Fibroblast of lung (primary cell): ENCODE measurements at places on chromosomes 16 and 17.

DNA sequence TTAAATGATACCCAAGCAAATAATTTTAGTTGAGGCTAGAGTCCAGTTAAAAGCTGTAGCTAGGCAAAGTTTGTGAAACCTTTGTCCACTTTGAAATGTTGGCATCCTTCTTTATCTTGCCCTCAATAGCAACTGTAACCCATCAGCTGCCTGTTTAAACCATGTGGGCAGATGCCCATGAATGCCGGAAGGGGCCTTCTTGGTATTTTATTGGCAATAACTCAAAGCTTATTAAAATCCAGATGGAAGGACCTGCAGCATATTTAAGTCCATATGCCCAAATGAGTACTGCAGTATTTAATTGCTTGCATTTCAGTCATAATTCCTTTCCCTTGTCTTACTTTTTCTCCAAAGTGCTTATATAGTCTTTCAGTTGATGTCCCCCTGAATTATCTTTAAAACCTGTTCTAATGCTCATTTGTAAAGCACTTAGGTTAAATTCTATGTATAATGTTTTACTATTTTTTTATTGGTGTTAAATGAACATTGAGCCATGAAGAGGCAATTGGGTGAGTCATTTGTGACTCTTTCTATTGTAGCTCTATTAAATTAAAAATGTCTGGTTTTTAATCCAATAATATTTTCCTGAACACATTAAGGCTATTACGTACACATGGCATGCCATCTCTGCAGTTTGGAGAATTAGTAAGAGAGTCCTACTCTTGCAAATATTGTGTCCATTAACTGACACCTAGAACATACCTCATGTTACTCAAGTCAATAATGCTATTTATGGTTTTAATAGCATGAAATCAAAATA, 225.3 kb downstream of the KCNJ2 start:
- DNase-seq = no peak

DNA sequence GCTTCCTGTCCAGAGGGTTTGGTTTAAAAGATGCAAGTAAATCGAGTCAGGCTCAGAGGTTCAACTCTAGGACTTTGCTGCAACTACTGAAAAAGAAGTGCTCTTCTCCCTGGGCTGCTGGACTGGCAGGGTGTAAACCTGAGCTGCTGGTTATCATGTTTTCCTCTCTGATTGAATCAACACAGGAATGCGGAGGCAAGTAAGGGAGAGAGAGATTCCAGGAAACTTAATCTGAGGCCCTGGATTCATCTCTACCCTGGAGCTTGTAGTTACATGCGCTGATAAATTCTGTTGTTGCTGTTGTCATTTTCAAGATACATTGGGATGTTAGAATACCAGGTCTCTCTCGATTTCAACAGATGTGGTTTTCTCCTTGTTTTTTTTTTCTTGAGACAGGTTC, 8.2 kb upstream of the HS3ST3A1 start:
- no peak for DNase-seq

DNA sequence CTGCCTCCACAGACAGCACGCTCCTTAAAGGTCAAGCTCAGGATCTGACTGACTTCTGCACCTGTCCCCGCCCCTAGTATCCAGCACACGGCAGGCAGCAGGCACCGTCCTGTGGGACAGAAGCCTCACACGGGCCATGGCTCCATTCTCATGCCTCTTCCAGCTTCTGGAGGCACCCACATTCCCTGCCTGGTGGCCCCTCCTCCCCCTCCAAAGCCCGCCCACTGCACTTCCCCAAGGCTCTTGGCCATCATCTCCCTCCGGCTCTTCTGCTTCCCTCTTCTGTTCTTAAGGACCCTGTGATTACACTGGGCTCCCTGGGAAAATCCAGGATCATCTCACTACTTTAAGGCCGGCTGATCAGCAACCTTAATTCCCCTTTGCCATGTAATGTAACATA, 3.5 kb downstream of the CANT1 start:
- no peak for DNase-seq

DNA sequence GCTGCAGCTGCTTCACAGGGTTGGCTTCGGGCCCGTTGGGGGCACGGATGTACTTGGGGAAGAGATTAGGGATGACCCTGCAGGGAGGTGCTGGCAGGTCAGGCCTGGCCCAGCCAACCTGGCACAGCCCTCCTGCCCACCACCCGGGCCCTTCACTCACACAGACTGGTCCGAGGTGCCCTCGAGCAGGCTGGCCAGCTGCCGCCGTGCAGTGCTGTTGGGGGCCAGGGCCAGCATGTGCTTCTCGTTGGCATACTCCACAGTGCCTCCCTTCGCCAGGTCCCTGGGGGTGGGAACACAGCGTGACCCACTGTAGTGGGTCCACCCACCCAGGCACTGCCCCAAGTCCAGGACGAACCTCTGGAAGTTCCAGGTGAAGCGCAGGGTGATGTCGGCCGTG, 9.9 kb downstream of the CTU2 start:
- DNase-seq = no peak

DNA sequence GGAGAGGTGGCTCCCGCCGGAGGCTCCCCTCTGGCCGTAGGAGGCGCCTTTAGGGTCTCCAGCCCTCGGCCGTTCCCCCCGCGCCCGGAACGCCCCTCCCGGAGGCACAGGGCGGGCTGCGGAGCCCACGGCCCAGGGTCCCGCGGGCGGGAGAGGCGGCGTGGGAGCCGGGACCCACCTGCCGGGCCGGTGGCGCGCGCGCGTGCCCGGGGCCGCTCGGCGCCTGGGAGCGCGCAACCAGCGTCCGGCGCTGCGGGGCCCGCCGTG, at the start of gene MIF4GD:
Gene MIF4GD (minus strand): TSS at position 266 of the 267 bp plus-strand sequence. CDS start 1,036 bp downstream, outside the sequence.
- DNase-seq = no peak

- DNase-seq = no peak
Observed at GRCh38 chr16:68370581-68371275, 59.9 kb downstream of the PRMT7 start.

- DNase-seq = no peak
Observed at GRCh38 chr16:87056551-87056950, 260.6 kb downstream of the C16orf95 start.

- DNase-seq = no peak
Observed at GRCh38 chr17:39808409-39808997, 55.6 kb downstream of the IKZF3 start.

- no peak for DNase-seq
Observed at GRCh38 chr16:79316004-79316458, 284.5 kb downstream of the MAF start.

DNA sequence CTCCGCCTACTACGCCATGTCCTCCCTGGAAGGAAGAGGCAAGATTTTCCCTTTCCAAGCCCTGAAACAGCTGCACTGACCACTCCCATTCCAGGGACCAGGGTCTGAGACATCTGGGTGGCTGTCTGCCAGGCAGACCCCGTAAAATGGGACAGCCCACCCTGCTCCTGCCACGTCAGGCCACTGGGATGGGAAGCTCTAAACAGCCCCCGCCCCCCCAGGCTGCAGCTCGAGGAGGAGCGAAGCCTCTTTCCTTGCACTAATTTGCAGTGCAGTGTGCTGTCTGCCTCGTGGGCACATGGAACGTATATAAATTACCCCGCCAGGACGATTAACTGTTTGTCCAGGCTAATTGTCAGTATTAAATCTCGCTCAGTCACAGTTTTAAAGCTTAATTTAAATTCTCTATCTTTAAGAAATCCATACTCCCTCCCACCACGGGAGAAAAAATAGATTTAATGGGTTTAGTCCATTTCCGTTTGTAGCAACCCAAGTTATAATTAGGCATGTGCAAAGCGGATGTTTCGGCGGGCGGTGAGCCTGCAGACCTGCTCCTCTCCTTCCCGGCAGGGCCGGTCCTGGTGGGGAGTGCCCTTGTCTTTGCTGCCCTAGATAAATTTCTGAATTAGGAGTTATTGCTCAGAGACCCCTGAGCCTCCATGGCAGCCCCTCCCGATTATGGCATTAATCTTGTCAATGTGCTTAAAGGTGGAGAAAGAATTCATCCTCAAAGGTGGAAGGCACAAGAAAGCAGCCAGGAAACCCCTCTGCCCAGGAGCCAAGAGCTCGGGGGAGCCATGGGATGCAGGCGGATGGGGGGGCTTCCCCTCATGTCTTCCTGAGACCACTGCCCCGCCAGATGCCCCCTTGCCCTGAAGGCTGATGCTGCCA, 268.0 kb upstream of the TNRC6C start:
- DNase-seq = no peak

GRCh38 chr16:68200088-68200783, 35.7 kb downstream of the ESRP2 start:
- peak; percentile 41 for DNase-seq

- peak; percentile 34 for DNase-seq
Observed at GRCh38 chr17:17765359-17766076, 71.3 kb downstream of the SREBF1 start.

GRCh38 chr16:24534620-24535019, 4.7 kb upstream of the RBBP6 start:
- peak; percentile 13 for DNase-seq

GRCh38 chr16:66798161-66798560, 3.2 kb downstream of the TERB1 start:
- peak; percentile 14 for DNase-seq

- no peak for DNase-seq
Observed at GRCh38 chr17:50624321-50624934, 10.3 kb upstream of the ABCC3 start.

DNA sequence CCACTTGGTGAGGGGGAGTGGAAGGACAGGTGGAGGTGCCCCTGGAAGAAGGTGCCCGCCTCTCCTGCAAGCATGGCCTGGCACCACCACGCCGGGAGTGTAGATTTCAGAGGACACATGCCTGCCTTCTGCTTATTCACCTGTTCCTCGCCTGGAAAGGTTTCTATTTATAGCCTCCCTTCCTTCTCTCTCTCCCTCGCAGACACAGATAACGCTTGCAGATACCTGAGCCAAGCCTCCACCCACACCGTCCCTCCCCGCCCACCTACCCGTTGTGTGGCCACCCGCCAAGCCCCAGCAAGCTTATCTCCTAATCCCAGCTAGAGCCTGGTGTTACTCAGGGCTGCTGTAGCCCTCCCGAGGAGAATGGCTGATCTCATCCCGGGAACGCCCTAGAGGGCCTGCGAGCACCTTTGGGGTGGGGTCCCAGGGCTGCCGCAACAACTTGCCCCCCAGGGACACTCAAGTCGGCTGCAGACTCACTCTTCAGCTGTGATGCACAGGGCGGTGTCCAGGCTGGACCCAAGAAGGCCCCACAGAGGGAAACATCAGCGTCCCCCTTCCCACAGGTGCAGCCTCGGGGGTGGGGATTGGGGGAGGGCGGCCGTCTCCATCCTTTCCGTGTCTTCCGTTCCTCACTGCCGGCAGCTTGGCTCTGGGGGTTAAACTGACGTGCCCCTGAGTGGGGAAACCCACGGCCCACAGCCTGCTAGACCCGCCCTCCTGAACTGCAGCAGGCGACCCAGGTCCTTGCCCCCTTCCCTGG, 1.9 kb upstream of the SNAI3 start:
- peak; percentile 20 for DNase-seq

GRCh38 chr17:71632328-71632727, 488.5 kb upstream of the SOX9 start:
- peak; percentile 84 for DNase-seq

GRCh38 chr17:63491977-63492618, 15.2 kb downstream of the ACE start:
- DNase-seq = no peak

GRCh38 chr17:16363749-16364536, 10.7 kb upstream of the CENPV start:
- peak; percentile 79 for DNase-seq

GRCh38 chr17:75941442-75941819, 589 bp upstream of the FBF1 start:
- no peak for DNase-seq

- DNase-seq = no peak
Observed at GRCh38 chr16:78768718-78769117, 669.3 kb downstream of the WWOX start.

DNA sequence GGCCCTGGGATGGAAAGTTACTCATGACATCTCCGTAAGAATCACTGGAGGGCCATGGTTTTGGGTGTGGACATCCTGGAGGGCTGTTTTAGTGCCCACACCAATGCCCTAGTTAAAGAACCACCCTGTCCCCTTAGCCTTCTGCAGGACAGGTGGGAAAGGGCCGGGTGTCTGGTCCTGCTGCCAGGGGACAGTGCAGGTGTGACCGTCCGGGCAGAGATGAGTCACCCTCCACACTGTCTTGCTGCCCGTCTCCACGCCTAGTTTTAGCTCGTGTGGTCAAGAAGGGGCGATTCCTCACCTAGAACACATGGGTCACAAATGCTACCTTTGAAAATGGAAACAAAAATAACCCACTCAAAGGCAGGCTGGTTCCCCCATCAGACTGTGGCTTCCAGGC, 17.0 kb downstream of the CEP295NL start:
- no peak for DNase-seq

DNA sequence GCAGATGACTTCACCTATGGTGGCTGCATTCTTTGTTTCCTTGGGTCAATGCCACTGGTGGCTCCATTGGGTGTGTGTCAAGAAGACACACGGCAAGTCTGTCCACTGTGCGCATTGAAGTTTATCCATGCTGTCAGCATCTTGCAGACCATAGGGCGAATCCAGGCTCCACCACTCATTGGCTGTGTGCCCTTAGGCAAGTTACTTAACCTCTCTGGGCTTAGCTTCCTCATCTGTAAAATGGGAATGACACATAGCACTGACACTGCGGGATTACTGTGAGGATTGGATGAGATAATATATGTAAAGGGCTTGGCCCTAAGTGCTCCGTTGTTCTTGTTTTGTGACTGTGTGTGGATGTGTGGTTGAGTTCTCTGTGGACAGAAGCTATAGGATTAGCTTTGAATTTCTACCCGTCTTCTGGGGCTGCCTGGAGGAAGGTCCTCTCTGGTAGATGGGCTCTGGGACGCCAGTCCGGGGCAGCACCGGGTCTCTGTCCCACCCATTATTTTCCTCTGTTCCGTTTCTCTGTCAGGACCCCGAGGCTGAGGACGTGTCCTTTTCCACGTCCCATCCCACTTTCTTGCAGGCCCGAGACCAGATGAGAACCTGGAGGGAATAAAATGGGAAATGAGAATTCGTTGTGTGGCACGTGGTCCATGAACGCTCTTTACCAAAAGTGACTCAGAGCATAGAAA, 178.4 kb downstream of the IRF8 start:
- no peak for DNase-seq

- DNase-seq = no peak
Observed at GRCh38 chr17:62923258-62924150, 42.5 kb upstream of the TANC2 start.

- DNase-seq = no peak
Observed at GRCh38 chr16:57752203-57752580, 16.6 kb downstream of the KATNB1 start.

DNA sequence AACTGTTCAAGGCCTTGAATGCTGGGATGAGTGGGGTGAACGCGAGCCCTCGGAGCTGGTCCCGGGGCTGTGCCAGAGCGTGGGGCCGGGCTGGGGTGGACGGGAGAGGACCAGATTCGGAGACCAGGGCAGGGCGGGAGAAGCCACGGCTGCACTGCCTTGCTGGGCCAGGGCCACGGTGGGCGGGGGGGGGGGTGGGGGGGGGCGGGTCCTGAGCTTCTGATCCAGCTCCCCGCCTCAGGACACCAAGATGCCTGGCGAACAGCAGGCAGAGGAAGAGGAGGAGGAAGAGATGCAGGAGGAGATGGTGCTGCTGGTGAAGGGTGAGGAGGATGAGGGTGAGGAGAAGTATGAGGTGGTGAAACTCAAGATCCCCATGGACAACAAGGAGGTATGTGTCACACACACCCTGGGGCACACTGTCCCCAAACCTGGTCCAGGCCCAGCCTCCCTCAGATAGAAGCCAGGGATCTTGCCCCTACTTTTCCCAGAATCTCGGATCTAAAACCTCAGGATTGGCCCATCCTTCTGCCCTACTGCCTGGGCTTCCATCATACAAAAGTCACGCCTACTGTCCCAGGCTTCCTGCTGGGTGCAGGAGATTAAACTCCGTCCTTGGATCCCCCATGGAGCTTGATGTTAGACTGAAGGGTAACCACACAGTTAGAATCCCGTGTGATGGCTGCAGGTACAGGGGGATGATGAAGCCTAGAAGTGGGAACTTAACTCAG, 563 bp downstream of the ZNF771 start:
- no peak for DNase-seq
